ENCODE measurements at places on chromosomes 1 and 21. TPM values are rescaled to one million over a fixed set of nuclear protein-coding genes. Genes with fewer than 3 reads are reported as not detected.

DNA sequence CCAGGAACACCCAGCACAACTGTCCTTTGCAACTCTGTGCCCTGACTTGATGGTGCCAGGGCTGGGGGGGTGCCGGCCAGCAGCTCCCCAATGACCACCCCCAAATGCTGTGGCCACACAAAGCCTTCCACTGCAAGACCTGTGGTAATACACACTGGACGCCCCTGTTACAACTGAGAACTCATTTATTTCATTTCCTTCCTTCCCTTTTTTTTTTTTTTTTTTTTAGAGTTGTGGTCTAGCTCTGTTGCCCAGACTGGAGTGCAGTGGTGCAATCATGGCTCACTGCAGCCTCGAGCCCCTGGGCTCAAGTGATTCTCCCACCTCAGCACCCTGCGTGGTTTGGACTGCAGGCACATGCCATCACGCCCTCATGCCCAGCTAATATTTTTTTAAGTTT, 25.2 kb downstream of the TP73 start:
- no peak for DNase-seq
- H3K27me3 ChIP-seq = peaks cover 2% of the 10 kb centered on the region
- H3K36me3 ChIP-seq = no peaks in the 10 kb centered on the region
- peaks cover 4% of the 10 kb centered on the region for H3K4me1 ChIP-seq
- no peak overlapping the region for H3K4me3 ChIP-seq

DNA sequence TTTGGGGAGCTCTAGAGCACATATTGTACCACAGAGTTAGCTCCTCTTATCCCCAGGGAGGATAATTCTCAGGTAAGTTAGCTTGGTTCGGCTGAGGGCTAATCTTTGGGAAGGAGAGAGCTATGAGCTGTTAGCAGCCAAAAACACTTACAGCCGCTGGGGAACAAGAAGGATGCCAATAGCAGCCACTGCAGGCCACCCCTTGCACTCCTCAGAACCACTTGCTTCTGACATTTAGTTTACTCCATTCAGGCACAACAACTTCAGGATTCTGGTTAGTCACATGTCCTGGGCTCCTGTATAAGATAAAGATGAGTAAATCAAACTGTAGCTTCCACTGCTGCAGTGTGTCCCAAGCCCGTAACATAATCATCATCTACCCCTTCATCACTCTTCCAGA, 212.6 kb upstream of the ADGRL2 start:
- no peak overlapping the region for H3K27ac ChIP-seq
- no peaks in the 10 kb centered on the region for H3K27me3 ChIP-seq
- DNase-seq = no peak

DNA sequence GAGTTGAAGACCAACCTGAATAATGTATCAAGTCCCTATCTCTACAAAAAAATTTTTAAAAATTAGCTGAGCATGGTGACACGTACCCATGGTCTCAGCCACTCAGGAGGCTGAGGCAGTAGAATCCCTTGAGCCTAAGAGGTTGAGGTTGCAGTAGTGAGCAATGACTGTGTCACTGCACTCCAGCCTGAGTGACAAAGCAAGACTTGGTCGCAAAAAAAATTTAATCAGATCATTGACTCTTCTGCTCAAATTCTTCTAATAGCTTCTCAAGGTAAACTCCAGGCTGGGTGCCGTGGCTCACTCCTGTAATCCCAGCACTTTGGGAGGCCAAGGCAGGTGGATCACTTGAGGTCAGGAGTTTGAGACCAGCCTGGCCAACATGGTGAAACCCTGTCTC, 85.9 kb upstream of the PUM1 start:
- H3K27me3 ChIP-seq = no peaks in the 10 kb centered on the region
- H3K27ac ChIP-seq = no peak overlapping the region
- H3K4me1 ChIP-seq = peaks cover 7% of the 10 kb centered on the region

The CHAF1B gene
- 19.4 TPM for total RNA-seq

The CD247 gene
- 1.5 TPM for total RNA-seq

The SH2D1B gene
- total RNA-seq = not detected

The GNG4 gene
- total RNA-seq = 14.9 TPM

DNA sequence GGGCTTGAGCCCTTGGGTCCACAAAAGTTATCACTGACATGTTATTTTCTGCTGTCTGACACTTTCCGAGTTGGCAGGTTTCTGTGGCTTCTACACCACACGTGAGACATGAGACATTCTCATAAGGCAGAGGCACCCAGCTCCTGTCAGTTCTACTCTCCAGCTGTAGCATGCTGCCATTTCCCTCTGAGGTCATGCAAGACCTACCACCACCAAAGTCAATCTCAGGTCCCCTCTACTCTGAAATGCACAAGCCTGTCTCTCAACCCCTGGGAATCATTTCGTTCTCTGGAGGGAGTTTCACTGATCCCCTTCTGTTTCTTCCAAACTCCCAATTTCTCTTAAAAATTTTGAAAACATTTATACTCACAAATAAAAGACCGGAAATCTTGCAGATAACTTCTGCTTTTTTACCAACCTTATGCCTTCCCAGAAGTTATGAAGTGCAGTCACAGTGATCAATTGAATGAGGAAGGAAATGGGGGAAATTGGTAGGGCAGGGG, 39.5 kb upstream of the CR2 start:
- H3K4me1 ChIP-seq = no peaks in the 10 kb centered on the region
- no peaks in the 10 kb centered on the region for H3K36me3 ChIP-seq
- no peak overlapping the region for H3K27ac ChIP-seq
- DNase-seq = no peak
- no peaks in the 10 kb centered on the region for H3K27me3 ChIP-seq
- no peak overlapping the region for H3K4me3 ChIP-seq
